ENCODE measurements at places on chromosomes 4 and X. TPM values are rescaled to one million over a fixed set of nuclear protein-coding genes. Genes with fewer than 3 reads are reported as not detected.

Gene CLCN5
- 10.7 TPM for polyA plus RNA-seq

DNA sequence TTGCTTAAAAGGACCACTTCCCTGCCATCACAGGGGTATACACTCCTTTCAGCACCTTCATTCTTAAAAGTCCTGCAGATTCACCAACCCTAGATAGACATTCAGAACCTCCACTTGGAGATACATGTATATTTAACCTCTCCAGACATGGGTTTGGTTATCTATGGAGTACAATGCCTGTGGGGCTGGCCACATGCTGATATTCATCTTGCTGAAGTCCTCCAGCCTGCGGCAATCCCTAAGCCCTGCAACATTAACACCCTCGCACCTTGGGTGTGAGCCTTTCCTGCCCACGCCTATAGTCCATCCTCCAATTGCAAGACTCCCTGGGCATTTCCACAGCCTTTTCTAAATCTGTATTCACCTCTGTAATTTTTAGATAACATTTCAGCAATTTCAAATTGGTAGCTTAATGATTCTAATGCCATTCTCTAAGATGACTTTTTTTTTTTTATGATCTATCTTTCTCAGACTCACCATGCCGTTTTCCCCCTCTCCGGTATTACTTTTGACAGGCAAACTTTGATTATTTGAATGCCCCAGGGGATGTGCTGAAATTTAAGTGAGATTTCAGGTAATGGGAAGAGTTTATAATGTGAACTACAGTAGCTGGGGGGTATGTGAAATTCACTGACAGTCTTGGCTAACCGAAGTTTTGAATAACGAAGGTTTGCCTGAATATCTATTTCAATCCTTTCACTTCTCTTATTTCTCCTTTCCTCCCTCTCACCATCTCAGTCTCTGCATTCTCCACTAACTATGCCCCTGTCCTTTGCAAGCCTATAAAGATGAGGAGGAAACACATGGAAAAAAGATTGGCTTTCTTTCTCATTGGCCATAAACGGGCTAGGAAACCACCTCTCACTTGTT lies 24.1 kb downstream of the CCDC149 start:
- no peaks in the 10 kb centered on the region for H3K27me3 ChIP-seq
- DNase-seq, result no peak
- no peak overlapping the region for H3K4me3 ChIP-seq
- no peaks in the 10 kb centered on the region for H3K36me3 ChIP-seq
- H3K27ac ChIP-seq, result no peak overlapping the region
- H3K4me1 ChIP-seq, result no peaks in the 10 kb centered on the region

GRCh38 chr4:3467601-3468031 lies 4.5 kb downstream of the DOK7 start:
- H3K27me3 ChIP-seq, result peaks cover 13% of the 10 kb centered on the region
- H3K4me1 ChIP-seq, result no peaks in the 10 kb centered on the region
- no peak for DNase-seq
- no peaks in the 10 kb centered on the region for H3K36me3 ChIP-seq
- H3K27ac ChIP-seq, result no peak overlapping the region

DNA sequence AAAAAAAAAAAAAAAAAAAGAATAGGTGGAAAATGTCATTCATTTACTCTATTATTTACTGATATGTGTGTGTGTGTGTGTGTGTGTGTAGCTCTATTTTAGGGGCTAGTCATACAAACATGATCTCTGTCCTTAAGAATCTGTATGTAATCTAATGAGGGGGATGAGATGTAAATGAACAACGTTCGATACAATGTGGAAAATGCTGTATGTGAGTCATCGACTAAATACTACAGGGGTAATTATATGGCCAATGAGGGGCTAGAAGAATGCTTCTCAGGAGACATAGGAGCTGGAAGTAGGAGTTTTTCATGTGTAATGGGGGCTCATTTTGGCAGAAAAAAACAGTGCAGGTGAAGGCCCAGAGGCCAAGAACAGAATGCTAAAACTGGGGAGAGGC lies 41.9 kb downstream of the LEF1 start:
- no peaks in the 10 kb centered on the region for H3K36me3 ChIP-seq
- no peak overlapping the region for H3K27ac ChIP-seq
- no peaks in the 10 kb centered on the region for H3K4me1 ChIP-seq
- DNase-seq, result no peak
- no peak overlapping the region for H3K4me3 ChIP-seq

GRCh38 chrX:147803948-147804347 lies 107.8 kb upstream of the FMR1 start:
- H3K36me3 ChIP-seq, result no peaks in the 10 kb centered on the region
- no peak overlapping the region for H3K27ac ChIP-seq
- no peaks in the 10 kb centered on the region for H3K27me3 ChIP-seq
- no peaks in the 10 kb centered on the region for H3K4me1 ChIP-seq
- peak; percentile 28 for DNase-seq
- no peak overlapping the region for H3K4me3 ChIP-seq

Measured in hepatocyte (in vitro differentiated cells).